ENCODE measurements at places on chromosomes 16 and 17.
A peak's percentile ranks its signal among the peaks of the same experiment; 100 is the strongest.

DNA sequence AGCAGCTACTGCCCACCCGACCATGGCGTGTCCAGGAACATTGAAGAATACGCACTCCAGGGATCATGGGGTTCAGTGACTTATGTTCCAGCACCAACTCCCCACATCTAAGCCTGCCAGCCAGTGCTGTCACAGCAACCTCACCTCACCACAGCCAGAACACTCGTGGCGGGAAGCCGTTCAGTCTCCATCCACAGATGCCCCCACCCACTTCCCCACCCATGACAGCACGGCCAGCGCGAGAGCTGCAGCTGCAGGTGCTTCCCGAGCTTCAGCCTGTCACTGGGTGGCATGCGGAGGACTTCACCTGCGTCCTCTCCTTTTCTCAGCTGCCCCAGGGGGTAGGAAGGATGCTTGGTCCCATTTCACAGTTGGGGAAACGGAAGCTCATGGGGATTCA lies 50.3 kb downstream of the RBFOX3 start:
- DNase-seq, result no peak

GRCh38 chr16:48564544-48565444 lies 45.2 kb downstream of the N4BP1 start:
- DNase-seq, result no peak

DNA sequence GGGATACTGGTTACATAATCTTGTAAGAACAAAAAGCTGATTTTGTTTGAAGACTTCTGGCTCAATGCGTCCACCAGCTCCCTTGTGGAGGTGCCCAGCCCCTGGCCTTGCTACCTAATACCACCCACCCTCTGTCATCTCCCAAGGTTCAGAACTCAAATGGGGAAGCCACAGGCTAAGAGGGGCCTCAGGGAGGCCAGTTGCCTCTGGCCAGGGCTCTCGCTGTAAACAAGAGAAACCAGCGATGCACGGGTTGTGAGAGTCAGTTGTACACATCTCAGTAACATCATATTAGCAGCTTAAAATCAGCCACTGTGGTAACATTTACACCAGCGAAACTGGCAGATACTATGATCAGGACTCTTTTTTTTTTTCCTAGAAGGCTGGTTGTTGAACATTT lies 6.0 kb downstream of the TEKT5 start:
- no peak for DNase-seq

DNA sequence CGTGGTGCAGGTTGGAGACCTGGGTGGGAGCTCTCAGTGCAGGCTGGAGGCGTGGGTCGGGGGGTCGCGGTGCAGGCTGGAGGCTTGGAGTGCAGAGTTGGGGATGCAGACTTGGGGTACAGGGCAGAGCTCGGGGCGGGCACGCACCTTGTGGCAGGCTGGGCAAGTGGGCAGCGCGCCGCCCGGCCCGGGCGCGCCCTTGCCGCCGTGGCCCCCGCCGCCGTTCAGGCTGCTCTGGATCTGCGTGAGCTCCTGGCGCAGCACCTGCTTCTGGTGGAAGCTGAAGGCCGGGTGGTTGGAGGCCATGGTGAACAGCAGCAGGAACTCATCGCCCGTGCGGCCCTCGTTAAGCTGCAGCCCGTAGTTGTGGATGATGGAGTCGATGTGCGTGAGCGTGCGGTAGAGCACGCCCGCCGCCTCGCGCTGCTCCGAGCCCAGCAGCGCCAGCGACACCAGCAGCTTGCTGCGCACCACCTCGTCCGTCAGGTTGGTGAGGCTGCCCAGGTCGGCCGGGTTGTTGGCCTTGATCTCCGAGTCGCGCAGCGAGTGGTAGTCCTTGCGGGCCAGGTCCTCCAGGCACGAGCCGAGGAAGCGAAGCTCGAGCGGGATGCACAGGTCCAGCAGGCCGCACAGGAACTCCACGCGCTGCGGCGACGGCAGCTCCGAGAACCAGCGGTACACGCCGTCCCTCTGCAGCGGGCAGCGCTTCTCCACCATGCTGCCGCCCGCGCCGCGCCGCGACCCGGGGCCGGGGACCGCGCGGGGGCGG lies 1.1 kb downstream of the ZCCHC14 start:
- no peak for DNase-seq

- DNase-seq, result no peak
These were observed 34.8 kb downstream of the RPGRIP1L start for GRCh38 chr16:53668869-53669268.

DNA sequence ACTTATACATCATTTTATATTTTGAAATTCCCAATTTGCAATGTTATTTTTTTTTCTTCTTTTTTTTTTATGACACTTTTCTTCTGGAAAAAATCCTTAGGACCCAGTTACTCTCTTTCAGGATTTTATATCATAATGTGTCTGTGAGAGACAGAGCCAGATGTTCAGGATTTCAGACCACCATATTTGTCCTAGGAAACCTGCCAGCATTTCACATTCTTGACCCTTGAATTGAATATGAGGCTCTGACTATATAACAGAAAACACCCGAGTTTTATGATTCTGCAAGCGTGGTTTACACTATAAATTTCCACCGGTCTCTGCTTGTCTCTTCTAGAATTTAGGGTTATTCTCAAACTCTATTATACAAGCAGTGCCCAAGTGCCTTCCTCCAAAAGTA lies 621.0 kb downstream of the WWOX start:
- DNase-seq, result peak; percentile 46

- no peak for DNase-seq
These were observed 15.6 kb downstream of the TLE7 start for GRCh38 chr16:71426069-71426879.

DNA sequence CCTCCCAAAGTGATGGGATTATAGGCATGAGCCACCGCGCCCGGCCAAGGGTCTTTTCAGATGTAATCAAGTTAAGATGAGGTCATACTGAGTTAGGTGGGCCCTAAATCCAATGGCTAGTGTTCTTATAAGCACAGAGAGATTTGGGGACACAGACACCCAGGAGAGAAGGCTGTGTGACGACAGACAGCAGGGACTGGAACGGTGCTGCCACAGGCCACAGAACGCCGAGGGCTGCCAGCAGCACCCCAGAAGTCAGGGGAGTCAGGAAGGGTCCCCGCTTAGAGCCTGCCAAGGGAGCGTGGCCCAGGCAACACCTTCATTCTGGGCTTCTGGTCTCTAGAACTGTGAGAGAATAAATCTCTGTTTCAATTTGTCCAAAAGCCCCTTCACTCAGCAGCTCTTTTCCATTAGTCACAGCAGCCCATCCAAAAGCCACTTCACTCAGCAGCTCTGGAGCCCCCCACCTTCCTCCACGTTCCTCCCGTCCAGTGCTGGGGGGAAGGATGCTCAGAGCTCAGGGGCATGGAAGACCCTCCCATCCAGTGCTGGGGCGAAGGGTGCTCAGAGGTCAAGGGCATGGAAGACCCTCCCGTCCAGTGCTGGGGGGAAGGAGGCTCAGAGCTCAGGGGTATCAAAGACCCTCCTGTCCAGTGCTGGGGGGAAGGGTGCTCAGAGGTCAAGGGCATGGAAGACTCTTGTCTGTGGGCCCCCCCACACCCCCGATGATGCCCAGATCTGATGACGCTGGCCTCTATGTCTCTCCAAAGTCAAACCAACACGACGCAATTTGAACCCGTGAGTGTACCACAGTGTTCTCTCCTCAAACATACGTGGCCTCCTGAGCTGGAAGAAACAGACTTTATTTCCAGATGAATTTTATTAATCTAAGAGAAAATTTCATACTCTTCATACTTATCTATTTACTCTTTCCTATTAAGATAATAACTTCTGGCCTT lies 11.9 kb downstream of the RAB40B start:
- DNase-seq, result no peak

GRCh38 chr16:85365120-85365519 lies 248.0 kb upstream of the GSE1 start:
- no peak for DNase-seq

DNA sequence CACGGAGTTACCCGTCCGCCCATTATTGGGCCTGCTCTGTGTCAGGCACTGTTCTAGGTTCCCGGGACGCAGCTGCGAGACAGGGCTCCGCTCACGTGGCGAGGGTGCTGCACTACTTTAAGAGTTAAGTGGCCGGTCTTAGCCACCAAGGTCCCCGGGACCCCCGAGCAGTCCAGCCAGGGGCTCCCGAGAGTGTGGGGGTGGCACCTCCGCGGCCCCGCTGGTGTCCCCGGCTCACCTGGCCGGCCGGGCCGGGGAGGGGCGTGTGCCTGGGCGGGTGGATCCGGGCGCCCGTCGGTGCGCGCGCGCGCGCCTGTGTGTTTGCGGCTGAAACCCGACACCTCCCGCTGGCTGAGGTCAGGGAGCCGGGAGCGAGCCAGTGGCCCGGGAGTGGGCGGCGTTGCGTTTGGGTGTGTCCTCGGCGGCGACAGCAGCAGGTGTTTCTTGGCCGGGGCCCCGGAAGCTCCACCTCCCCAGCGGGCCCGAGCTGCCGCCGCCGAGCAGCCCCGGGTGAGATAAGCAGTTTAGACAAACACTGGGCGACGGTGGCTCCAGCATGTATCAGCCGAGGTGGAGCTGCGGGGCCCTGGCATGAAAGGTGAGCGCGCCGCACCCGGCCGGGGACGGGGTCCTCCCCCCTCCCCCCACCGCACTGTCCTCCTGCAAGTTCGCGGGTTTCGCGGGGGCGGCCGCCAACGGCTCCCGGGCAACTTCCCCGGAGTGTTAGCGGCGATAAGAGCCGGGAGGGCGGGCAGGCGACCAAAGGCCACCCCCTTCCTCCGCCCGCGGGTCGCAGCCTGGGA lies at the start of gene GSE1:
TSS of gene GSE1 (plus strand) at position 522 of the 803 bp plus-strand sequence. CDS start at position 592, 70 bp downstream.
- DNase-seq, result no peak

DNA sequence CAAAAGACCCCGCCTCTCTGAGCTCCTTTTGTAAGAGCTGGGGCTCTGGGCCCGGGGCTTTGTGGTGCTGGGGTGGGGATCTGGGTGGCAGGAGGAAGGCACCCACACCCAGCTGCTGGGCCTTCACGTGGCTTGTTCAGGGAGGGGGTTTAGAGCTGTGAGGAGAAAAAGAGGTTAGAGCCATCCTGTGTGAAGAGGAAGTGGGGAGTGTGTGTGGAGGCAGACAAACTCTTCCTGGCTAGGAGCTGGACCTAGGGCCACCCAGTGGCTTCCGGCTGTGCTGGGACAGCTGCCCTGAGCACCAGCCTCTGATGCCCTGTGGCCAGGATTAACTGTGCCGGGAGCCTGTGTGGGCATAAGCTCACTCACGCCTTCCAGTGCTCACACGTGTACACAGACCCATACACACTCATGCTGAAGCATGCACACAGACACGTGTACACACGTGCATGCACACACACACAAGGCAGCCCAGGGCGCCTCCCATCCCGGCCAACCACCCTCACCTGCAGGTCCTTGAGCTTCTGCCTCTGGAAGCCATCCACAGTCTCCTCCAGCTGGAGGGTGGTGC lies 7.4 kb downstream of the CIBAR2 start:
- no peak for DNase-seq

- DNase-seq, result no peak
These were observed 7.9 kb upstream of the MRC2 start for GRCh38 chr17:62619417-62620155.

Data from forelimb muscle (tissue), 1 donor.